ENCODE measurements at places on chromosomes 2 and 18.

- DNase-seq = no peak
Measured at GRCh38 chr2:166230724-166231070, 102.9 kb upstream of the SCN1A start.

GRCh38 chr2:109128616-109129355 is at the start of gene SH3RF3:
TSS of gene SH3RF3 (plus strand) at chr2:109129205.
- DNase-seq = no peak

DNA sequence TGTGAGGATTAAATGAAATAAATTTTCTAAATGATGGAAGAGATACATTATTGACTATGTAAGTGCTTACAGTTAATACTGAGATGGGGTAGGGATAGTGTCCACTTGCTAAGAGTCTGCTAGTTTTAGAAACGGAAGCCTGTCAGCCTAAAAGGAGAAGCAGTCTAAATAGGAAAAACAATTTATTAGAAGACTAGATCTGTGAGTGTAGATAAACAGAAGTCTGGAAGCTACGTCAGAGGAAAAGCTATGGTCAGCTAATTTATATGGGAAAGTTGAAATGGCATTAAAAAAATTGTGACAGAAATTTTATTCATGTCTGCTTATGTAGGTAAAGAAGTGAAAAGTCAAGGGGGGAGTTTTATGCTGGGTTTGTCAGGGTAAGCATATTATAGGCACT is 1338.4 kb upstream of the CHAC2 start:
- no peak for DNase-seq

DNA sequence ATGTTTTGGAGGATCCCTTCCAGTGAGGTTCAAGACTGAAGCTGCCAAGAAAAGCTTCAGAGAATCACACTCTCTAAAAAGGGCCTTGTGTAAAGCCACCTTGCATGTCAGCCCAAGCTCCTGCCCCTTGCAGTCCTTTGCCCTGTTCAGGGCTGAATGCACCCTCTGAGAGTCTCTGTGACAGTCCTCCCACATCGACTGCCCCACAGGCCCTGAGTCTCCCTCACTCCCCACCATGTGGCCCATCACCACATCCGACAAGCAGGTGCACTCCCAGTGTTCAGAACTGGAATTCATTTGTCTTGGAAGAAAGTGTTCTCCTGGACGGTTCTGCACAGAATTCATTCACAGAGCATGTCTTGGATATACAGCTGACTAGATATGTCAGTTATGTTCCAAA is 31.0 kb downstream of the BCL11A start:
- DNase-seq = no peak

- DNase-seq = no peak
Measured at GRCh38 chr2:204977914-204978313, 432.6 kb downstream of the PARD3B start.

DNA sequence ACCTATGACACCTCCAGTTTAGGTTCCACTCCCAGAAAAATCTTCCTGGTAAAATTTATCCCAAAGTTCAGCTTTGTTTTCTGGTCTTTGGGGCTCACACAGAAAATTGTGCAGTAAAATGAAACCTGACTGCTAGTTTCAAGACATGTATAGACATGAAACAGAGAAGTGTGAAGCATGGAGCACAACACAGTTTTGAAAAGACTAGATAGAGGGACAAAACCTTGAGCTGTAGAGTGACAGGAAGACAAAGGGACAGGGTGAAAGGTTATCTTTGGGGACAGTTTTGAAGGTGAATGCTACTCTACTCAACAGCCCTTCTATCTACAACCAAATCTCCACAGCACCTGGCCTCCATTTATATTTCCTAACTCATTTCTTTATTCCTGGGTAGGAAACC is 352.6 kb downstream of the RBM43 start:
- DNase-seq = no peak

DNA sequence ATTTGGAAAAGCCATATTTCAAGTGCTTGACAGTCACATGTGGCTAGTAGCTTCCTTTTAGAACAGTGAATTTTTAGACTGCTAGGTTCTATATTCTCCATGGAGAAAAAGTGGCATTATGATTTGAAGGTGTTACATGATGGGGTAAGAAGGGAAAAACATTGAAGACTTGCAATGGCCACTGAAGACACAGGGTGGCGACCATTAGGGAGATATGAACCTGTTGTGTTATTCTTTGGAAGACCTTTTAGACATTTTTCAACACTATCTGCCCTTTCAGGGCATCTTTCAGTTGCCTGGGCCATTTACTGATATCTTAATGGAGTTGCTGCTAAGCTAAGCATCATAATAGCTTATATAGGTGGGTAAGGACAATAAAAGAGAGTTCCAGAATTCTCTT is 1387.2 kb downstream of the SUCLG1 start:
- no peak for DNase-seq

- DNase-seq = no peak
Measured at GRCh38 chr2:240095556-240096523, 40.3 kb downstream of the COPS9 start.

GRCh38 chr2:112251271-112251670 is 3.6 kb downstream of the ZC3H8 start:
- no peak for DNase-seq

DNA sequence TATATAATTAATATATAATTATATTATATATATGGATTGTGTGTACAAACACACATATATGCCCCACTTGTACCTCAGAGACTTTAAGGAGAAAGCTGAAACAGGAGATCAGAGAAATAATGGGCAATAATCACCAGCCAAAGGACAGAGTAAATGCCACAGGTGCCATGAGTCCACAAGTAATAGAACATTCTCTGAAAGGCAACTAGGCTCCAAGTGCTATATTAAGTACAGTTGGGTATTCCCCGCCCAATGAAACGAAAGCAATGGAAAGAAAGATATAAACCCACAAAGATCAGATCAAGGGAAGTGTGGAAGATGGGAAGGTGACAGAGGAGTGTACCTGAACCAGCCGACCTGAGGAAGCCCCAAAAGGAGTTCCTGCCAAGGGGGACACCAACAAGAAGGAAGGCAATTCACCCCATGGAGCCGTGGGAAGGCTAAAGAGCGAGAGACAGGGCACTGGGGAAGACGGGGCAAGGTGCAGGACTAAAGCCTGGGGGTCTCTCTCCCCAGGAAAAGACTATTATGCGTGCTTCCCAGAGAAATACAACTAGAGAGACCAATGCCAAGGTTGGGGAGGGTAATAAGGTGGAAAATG is 19.0 kb downstream of the DYM start:
- DNase-seq = no peak

DNA sequence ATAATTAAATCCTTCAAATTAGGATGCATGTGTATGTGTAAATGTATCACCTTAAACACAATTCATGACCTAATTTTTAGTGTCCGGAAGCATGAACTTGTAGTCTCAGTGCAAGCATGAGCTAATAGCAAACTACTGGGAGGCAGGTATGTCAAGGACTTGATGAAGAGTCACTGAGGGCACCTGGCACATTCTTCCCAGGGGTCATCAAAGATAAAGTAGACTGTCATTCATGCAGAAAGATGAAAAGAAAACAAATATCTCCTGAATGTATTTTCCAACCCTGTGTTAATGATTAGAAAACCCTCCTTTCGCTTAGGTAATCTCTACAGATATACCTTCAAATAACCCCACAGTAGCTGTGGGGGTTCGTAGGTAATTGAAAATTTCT is 234.9 kb downstream of the SOCS6 start:
- no peak for DNase-seq

DNA sequence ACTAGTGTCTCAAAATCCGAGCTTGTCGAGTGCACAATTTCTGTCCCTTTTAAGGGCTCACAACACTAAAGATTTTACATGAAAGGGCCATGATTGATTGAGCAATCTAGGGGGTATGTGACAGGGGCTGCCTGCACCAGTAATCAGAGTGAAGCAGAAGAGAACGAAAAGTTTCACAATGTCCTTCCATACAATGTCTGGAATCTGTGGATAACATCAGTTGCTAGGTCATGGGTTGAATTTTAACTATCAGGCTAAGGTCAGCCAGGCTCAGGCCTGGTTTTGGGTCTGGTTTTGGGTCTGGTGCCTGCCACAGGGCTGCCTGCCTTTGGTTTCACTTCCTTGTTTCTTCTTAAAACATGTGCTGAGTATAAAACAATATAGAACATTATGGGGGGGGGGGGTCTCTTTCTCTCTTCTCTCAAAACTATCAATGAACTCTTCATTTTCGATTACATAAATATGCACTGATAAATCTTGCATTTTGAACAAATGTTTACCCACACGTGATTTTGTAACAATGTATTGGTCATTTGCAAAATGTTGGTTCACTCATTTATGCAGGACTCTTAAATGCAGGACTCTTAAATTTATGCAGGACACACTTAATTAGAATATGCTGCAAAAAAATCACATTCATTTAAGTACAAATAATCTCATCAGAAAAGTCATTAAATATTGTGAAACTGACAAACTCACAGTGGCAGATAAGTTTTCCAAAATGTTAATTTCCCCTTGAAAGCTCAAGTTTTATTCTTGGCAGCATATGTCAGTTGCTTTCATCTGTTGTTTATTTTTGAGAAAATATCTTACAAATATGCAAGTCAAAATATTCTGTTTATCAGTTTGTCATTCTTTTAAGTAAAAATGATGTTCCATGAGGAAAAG is 290.5 kb upstream of the KYNU start:
- DNase-seq = no peak

DNA sequence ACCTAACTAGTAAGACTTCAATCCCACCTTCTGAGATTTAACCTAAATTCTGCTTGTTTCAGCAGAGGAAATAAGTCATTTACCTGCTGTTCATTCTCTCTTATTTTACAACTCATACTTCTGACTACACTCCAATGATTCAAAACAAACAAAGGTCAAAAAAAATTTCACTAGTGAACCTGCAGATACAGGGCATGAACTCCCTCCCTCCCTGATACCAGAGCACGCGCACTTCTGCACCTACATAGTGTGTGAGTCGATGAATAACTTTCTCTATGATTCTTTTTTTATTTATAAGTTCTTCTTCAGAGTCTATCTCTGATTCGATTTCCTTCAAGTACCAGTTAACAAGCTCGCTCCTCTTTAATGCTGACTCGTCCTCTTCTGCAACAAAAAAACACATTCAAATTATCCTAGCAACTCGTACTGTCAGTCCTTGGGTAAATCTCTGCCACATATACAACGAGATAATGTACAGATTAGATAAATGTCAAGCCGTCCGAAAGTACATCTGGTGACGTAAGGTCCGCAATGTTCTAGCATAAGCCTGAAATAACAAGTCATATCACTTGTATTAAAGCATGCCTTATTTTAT is 7.4 kb upstream of the LCT start:
- DNase-seq = no peak

DNA sequence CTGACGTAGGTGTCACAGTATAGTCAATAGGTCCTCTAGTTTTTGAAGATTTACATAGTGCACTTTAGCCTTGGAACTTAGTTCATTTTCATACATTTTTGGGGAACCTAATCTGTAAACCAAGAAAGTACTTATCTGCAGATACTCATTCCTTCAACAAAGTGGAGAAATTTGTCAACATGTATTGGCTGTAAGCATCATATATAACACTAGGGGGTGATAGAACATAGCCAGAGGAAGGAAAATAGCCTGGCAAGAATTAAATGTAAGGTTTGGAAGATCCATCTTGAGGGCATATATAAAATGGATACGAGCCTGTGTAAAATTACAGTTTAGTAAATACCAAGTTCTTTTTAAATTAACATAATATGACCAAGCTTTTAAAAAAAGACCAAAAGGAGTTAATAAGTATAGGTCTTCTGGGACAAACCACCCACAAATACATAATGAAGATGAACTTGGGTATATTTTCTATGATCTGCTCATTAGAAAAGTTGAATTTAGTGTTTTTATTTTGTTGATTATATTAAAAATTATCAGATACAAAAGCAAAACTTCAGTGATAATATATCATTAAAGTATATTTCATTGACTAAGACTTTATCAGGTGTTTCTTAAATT is 18.2 kb downstream of the RPL37A start:
- no peak for DNase-seq

All from left forelimb (tissue), 1 donor.